Endothelial cell of umbilical vein (primary cell): ENCODE measurements at places on chromosomes 13 and 19. TPM values are rescaled to one million over a fixed set of nuclear protein-coding genes. Genes with fewer than 3 reads are reported as not detected.

DNA sequence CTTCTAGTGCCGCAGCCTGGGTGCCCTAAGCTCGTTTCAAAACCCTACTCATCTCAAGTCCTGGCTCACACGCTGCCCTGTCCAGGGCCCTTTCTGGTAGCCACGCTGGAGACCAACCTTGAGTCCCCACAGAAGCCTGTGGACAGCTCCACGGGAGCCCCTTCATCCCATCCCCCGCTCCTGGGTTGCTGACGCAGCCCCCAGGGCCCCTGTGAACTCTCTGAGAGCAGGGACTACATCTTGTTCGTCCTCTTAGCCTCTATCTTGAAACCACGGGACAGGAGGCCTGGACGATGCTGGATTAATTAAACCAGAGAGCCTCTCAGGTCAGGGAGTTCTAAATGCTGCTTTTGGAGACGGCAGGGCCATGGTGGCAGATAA, 7.4 kb downstream of the MLLT1 start:
- H3K27ac ChIP-seq, result peak overlapping the region; percentile 90
- peaks cover 65% of the 10 kb centered on the region for H3K4me1 ChIP-seq
- H3K4me3 ChIP-seq, result no peak overlapping the region
- no peak for DNase-seq

COL4A1 gene
- 1,119 and 1,341 TPM in 2 replicates for total RNA-seq

DNA sequence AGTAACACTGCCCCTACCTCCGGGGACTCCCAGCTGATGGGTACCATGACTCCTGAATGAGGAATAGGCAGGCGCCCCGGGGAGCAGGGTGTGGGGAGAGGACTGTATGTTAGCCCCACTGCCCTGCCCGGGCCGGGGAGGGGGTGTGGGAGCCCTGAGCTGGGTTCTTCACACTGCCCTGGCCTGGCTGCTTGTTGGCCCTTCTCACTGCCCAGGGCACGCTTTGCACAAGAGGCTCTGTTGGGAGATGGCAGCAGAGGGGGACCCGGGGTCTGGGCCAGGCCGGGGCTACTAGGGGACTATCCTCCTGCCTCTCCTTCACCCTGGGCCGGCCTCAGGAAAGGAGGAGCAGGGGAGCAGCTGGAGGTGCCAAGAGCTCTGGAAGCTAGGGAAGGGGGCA, 19.3 kb upstream of the KCTD15 start:
- H3K27ac ChIP-seq, result no peak overlapping the region
- DNase-seq, result no peak
- H3K4me1 ChIP-seq, result peaks cover 6% of the 10 kb centered on the region
- peaks cover 4% of the 10 kb centered on the region for H3K27me3 ChIP-seq
- no peak overlapping the region for H3K4me3 ChIP-seq

- H3K27ac ChIP-seq, result no peak overlapping the region
- no peaks in the 10 kb centered on the region for H3K36me3 ChIP-seq
- H3K4me3 ChIP-seq, result no peak overlapping the region
- H3K4me1 ChIP-seq, result no peaks in the 10 kb centered on the region
- H3K27me3 ChIP-seq, result no peaks in the 10 kb centered on the region
- DNase-seq, result no peak
These were observed 22.5 kb downstream of the LTBP4 start for GRCh38 chr19:40623403-40624251.
